ENCODE measurements at places on chromosomes 3 and 15.

GRCh38 chr3:108518895-108519294 lies 8.5 kb upstream of the MYH15 start:
- no peak for DNase-seq

DNA sequence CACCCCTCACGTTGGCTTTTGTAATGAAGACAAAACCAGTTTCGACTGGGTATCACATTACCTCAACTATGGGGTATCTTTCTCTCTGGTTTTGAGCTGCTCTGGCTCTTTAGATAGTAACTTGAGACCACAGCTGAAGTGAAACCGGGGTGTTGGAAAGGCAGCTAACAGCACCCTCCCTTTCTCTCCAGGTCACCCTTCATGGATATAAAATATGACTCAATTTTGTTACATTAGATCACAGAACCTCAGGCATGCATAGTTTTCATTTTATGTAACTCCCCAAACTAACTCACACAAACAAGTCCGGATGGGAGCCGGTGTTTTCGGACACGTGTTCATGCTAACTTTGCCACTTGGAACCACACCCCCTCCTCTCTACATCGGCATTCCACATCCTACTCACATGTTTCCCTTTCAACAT lies 90.7 kb downstream of the NR2F2 start:
- DNase-seq = no peak

DNA sequence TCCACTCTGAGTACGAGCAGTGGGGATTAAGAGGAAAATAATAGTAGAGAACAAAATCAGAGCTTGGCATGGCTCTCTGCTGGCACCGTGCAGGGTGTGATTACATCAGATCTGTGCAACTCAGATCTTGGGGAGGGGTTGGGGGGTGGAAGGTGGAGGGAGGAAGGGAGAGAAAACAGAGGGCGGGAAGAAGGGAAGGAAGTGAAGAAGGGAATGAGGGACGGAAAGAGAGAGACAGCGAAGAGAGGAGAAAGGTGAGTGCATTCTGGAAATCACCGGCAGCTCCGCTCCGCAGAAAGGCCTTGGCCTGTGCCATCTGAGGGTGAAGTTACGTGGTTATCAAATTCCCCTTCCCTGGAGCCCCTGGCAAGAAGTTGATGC lies 31.0 kb upstream of the ADAMTS17 start:
- DNase-seq = no peak

GRCh38 chr3:23086331-23086730 lies 116.8 kb upstream of the UBE2E2 start:
- DNase-seq = no peak

- no peak for DNase-seq
Measured at GRCh38 chr15:63232405-63232804, 43.0 kb downstream of the RAB8B start.

DNA sequence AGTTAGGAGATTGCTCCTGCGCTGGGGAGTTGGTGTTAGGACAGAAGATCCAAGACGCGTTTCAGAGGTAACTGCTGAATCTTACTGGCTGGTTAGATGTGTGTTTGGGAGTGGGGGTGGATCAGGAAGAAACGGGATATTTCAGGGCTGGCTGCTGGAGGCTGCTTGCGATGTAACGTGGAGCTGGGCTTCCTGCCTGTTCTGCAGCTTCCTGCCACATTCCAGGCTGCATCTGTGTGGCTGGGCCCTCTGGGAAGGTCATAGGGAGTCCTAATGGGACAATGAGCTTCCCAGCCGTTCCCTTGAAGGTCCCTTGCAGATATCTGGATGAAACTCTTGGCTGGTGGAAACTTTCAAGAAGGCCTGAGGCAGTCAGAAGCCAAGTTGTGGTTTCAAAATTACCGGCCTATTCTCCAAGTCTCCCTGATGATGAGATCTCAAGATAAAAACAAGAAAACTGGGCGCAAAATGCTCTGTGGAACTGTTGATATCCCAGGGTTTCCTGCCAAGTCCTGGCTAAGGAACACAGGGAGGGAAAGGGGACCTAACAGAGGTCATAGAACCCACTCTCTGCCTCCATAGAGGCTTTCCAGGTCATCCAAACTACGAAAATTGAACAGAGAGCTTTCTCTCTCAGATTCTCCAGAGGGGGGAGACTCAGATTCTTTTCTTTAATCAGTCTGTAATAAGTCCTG lies 67.0 kb downstream of the NOX5 start:
- no peak for DNase-seq

DNA sequence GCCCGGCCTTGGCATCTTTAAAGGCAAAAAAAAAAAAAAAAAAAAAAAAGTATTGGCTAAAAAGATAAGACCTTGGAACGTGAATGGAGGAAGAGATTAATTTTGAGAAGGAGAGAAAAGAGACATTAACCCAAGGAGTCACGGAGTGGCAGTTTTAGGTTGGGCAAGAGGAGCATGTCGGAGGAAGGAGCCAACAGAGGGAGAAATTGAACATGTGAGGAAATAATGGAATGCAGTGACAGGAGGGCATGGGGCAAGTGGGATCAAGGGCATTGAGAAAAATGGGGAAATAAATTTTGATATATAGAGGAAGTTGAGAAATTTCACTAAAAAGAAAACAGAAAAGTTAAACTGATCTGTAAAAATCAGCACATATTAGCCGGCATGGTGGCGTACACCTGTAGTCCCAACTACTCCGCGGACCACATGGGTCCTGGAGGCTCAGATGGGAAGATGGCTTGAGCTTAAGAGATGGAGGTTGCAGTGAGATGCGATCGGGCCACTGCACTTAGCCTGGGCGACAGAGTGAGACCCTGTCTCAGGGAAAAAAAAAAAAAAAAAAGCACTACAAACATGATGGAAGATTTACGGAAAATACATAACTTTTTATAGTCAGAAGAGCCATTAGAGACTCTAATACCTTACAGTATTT lies 1.2 kb downstream of the HAUS2 start:
- no peak for DNase-seq

DNA sequence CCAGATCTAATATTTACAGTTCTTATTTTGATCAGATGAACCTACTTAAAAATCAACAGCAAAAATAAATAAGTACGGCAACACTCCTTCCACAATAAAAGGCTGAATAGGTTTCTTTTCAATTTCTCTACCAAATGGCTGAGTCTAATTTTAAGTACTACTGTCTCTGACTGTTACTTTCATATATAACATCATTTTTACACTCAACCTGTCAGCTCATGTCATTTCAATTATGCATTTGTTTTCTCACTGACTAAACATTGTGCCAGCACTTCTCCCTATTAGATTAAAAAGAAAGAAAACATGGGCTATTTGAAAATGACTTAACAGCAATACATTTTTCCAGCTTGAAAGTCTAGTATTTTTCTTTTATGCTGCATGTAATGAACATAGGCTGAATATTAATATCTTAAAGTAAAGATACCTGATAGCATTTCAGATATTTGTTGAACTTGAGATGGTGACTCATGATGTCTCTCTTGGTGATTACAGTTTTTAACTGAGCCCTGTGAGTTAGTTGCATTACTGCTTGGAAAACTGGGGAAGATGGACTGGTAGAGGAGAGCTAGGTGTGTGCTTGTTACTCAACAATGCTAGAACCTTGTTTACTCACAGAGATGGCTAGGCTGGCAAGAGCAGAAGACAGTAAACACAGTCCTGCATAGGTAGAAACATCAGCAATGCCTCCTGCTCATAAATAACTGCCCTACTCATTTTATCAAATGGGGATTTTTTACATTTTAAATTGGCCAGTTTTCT lies 73.9 kb downstream of the PEX5L start:
- DNase-seq = no peak

GRCh38 chr15:76058714-76059319 lies 968 bp upstream of the TMEM266 start:
- no peak for DNase-seq

DNA sequence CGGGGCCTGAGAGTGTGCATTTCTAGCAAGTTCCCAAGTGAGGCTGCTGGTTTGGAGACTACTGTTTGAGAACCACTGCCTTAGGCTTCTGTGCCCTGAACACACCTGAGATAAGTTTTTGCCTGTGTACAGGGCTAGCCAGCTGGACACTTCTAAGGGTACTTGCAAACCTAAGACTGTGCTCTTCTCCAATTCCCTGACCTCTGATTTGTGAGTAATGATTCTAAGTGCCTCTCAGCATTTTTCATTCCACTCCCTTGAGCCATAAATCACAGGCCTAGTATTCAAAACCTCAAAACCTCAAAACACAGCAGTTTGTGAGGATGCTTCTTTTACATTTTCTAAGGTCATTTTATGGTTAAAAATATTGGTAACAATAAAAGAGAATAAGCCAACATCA lies 148.4 kb downstream of the CHST2 start:
- DNase-seq = no peak

DNA sequence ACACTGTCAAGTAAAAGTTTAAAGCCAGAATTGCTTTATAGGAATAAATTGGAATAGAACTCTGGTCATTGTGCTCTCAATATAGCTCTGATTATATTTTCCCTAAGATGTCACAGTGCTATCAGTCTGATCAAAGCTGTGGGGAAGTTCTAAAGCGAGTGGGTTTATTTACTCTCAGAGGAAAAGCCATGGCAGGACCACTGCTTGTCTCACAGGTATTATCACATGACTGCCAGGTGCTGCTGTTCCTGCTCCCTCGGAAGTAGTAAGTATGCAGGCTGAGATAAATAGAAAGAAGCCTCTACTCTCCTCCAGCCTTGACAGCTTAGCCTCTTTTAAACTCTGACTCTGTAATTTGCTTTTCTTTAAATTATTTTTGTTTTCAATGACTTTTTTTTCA lies 49.1 kb upstream of the UTS2B start:
- DNase-seq = no peak

DNA sequence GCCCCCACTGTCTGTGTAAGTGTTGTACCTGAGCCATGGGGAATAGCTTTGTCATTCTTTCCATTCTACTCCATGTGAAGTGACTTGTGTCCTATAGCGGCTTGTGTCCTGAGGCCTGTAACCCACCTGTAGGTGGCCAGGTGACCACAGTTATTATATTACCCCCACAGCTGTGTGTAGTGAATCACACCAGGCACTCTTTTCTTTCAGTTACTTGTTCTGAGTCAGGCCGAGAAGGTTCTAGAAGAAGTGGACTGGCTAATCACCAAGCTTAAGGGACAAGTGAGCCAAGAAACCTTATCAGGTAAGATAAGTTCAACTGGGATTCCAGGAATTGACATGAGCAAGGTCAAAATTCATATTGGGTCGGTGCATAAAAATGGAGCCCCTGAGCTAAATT lies 29.2 kb downstream of the POLG start:
- no peak for DNase-seq

GRCh38 chr15:73142802-73143762 lies 90.8 kb downstream of the NEO1 start:
- no peak for DNase-seq

DNA sequence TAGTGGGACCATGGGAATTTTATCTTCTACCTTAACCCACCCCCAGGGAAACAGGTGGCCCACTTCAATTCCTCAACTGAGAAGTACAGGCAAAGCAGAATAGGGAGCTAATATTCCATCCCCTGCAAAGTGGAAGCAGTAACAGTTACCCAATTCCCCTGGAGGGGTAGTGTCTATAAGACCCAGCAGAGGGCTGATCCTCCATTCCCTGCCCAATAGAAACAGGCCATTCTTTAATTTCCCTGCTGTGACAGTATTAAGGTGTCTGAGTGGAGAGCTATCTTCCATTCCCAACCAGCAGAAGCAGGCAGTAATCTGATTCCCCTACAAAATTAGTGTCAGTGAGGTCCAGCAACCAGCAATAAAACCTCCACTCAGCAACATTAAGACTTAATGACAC lies 219.8 kb downstream of the ULK4 start:
- DNase-seq = no peak

- DNase-seq = no peak
Measured at GRCh38 chr3:13597661-13598060, 48.7 kb downstream of the FBLN2 start.

- no peak for DNase-seq
Measured at GRCh38 chr3:192889679-192890078, 28.0 kb downstream of the MB21D2 start.

DNA sequence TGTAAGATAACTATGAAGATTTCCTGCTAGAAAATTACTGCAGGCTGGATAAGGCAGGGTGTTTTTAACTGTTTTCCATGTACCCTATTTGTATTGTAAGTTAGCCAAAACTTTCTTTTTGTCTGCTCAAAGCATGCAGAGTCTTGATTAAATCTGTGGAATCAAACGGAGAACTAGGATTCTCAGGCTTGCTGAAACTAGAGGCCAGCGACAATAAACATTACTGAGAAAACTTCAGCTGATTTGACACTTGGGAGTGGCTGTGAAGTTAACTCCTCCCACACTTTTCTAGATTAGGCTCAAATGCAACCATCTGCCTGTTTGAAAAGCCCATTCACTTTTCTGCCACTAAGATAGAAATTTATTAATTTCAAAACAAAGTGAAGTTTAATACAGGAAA lies 153.2 kb upstream of the FRMD4B start:
- no peak for DNase-seq

GRCh38 chr15:99850517-99850916 lies 117.3 kb upstream of the LYSMD4 start:
- no peak for DNase-seq

DNA sequence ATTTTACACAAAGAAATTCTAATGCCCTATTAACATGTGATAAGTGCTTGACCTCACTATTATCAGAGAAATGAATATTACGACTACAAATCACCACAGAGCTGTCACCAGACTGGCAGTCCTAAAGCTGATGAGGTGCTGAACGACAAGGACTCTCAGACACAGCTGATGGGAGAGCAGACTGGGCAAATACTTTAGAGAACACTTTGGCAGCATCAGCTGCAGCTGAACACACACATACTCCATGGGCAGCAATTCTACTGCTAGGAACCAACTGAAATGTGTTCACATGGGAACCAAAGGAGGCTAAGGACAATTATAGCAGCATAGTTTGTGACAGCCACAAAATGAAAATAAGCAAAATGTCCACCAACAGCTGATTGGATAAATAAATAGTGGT lies 45.5 kb downstream of the SUSD5 start:
- no peak for DNase-seq

- DNase-seq = no peak
Measured at GRCh38 chr3:55190331-55190730, 262.5 kb upstream of the LRTM1 start.

GRCh38 chr15:35487417-35487816 lies 58.5 kb downstream of the DPH6 start:
- no peak for DNase-seq

- DNase-seq = no peak
Measured at GRCh38 chr15:97383516-97383915, 577.0 kb upstream of the ARRDC4 start.

- no peak for DNase-seq
Measured at GRCh38 chr3:168051070-168051469, 44.7 kb downstream of the GOLIM4 start.

DNA sequence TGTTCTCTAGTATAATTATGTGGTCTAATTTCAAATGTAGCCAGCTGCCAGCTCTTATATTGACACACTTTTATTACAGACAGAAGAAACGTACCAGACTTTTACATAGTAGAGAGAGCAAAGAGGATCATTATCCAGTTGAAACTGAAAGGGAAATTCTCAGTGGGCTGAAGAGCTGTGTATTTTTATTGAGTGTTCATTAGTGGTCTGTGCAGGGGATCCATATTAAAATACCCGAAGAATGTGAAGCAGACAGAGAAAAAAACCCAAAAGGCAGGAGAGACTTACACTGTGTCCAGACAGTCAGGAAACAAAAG lies 41.3 kb downstream of the MYRIP start:
- no peak for DNase-seq
